ENCODE measurements at places on chromosomes 1 and 21.

- DNase-seq: no peak
These were observed 23.5 kb downstream of the DNAJC6 start for GRCh38 chr1:65332821-65333220.

- no peak for DNase-seq
These were observed 26.2 kb upstream of the CAP1 start for GRCh38 chr1:40014253-40014706.

DNA sequence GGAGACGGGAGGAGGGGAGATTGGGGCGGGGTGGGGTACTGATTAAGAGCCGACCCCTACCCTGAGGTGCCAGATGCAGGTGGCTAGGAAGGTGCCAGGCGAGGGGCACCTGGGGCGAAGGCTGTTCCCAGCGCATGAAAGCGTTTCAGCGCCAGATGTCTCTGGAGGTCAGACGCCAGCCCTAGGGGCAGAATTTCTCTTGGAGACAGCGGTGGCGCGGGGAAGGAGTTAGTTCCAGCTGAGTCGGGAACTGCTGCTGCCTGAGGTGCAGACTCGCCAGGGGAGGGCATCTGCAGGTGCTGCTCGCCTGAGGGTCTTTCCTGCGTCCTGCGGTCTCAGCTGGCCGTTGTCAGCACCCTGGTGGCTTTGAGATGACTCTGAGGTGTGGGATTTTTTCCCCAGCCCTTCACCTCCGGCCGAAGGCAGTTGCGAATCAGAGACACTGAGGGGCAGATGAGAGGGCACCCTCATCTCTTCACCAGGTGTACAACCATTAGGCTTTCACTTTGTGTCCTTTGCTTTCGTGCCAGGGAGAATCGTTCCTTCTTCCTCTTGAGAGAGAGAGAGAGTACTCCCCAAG is 539 bp downstream of the CGN start:
- DNase-seq: no peak

DNA sequence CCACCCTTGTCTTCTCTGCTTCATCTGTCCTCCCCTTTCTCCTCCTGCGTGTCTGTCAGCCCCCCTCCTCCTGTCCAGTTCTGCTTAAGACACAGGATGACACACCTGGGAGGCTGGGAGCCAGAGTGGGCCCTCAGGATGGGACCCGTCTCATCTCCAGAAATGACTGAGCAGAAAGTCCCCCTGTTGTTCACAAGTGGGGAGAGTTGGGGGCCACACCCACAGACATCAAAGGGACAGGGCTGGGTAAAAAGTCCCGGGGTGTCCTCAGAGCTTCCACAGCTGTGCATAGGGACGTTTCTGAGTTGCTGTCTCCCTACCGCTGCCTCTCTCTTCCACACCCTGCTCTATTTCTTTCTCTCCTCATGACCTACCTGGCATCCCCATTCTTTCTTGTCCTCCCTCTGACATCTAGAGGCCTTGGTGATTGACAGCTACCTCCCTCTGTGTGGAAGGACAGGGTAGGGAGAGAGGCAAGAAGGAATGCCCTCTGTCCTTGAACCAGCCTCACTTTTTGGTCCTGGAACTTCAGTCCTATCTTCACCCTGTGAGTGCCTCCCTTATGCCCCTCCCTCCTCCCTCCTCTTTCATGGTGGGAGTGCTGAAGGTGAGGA is 19.5 kb upstream of the SH2D2A start:
- no peak for DNase-seq

DNA sequence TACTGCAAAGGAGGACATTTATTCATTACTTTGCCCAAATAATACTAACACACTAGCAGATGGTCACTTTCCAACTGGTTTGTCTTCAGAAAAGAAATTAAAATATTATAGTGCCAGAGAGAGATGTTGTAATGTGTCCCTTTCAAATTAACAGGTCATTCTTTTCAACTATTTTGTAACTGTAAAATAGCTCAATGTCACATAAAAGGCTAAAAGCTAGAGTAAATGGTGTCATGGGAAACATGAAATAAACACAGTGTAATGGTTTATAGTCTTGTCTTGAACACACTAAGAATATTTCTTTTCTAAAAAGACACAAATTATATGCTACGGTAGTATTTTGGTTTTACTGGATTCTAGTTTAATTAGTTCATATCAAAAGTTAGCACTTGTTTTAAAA is 77.8 kb downstream of the ADGRL2 start:
- DNase-seq: no peak

DNA sequence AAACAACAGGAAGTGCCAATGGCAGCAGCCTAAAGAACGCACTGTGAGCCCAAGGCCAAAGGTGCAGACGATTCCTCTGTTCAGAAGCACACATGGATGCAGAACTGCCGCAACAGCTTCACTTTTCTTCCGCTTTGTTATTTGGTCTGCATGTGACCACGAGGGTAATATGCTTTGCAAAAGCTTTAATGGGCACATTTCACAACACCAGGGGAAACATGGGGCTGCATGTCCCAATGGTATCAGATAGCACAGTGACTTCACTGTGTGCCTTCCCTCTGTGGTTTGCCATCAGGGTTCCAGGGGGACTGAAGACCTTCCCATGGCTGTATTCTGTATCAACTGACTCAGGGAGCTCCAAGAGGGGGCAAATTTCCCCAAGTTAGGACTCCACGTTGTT is 28.3 kb downstream of the THAP3 start:
- DNase-seq: no peak

GRCh38 chr1:160662910-160663309 is 16.1 kb upstream of the SLAMF1 start:
- no peak for DNase-seq

DNA sequence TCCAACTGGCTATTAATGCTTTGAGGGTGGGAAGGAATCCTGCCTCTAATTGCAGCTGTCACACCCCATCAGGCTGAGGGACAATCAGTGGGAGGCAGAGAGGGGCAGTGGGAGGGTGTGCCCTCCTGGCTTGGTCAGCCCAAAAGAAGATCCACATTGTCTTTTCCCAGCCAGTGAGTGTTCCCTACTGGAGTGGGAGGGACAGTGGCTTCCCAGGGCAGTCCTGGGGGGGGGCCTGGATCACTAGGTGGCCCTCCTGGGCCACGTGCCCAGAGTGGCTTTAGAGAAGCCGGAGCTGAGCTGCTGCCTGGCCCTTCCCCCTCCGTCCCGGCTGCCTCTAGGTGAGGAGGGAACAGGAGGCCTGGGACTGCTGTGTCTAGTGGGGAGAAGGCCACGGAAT is 14.0 kb downstream of the INKA2 start:
- DNase-seq: no peak

- DNase-seq: no peak
These were observed 13.0 kb downstream of the IFI44L start for GRCh38 chr1:78633209-78633608.

Data from esophagus squamous epithelium (tissue), 5 donors.